ENCODE measurements at places on chromosomes 16 and 17.

DNA sequence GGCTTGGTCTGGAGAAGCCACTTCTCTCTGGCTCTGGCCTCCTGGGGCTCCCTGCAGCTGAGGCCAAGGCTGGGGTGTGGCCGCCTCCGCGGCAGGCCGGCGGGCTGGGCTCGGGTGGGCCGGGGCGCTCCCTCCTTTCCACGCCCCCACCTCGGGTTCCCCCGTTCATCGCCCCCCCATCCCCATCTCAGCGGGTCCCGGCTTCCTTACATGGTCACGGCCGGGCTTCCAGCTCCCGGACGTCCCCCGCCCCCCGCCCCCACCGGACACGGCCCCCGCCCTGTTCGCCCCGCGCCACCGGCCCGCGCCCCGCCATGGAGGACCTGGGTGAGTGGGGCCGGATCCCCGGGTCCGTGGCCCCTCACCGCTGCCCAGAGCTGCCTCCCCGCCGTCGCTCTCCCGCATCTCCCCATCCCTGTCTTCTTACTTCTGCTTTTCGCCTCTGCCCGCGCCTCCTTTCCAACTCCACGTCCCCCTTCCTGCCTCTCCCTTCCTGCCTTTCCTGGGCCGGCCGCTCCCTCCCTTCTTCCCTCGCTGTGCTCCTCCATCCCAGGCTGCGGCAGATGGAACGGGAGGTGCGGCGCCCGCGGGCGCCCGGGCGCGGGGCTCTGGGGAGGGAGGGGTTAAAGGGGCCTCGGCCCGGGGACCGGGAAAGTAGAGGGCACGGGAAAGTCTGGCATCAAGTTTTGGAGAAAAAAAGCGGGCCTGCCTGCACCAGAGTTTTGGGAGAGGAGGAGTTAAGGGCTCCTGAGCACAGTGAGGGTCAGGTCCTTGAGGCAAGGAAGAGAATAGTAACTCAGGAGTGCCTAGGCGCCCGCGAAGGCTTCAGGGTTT, at the start of gene TGFB1I1:
TGFB1I1 (plus strand) TSS at position 278 of the 834 bp plus-strand sequence; CDS start at position 315, 37 bp downstream.
- DNase-seq, result peak; percentile 45

DNA sequence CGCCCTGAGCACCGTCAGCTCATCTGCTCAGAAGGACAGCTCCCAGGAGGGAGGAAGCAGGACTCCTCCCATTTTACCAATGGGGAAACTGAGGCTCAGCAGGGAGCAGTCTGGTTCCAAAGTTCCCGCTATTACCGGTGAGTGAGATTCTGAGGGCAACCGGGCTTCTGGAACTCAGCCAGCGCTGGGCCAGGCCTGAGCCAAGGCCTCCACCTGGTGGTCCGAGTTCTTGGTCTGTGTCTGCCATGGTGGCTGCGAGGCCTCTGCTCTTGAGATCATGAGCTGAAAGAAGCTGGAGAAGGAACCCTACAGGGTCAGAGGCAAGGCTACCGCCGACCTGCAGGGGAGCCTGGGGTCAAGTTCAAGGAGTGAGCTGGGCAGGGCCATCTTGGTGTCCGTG, 110.8 kb upstream of the GSE1 start:
- DNase-seq, result no peak

- no peak for DNase-seq
These were observed 360.1 kb upstream of the CDH11 start for GRCh38 chr16:65481956-65482355.

DNA sequence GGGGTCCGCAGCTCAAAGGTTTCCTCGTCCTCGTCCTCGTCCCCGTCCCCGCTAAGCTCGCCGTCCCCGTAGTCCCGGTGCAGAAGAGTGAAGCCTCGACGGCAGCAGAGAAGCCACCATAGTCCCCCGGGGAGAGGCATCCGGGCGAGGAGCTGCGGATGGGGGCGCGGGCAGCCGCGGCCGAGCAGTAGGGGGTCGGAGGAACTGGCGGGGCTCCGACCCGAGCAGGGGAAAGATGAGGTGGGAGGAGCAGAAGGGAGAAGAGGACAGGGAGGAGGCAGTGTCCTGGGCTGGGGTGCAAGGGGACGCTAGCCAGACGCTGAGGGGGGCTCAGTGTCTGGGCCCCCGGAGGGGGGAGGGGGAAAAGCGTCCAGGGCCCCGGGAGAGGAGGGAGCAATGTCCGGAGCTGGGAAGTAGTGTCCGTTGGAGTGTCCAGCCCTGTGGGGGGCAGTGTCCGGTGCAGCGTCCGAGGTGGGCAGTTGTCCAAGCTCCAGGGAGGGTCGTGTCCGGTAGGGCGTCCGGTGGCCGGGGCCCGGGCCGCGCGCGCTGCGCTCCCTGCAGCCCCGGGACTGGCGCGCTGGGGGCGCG, at the start of gene PLEKHH3:
PLEKHH3 (minus strand) TSS at position 571 of the 588 bp plus-strand sequence; CDS start at position 140, 431 bp downstream.
- DNase-seq, result no peak

DNA sequence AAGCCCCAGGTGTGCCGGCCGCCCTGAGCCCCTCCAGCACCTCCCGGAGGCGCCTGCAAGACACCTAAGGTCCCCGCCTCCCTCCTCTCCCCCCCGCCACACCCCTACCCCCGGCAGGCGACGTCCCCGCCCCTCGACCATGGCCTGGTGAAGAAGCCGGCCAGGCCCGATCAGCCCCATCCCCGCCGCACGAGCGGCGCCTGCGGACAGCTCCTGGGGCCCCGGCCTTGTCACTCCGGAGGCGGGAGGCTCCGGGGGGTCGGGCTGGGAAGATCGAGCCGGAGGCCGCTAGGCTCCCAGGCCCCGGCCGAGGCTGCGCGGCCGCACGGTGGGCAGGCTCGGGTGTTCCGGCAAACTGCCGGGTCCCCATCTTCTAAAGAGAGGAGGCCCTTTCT, 405 bp upstream of the ACE start:
- peak; percentile 16 for DNase-seq

All from body of pancreas (tissue), 4 donors.